ENCODE measurements at places on chromosomes 4 and X.
A peak's percentile ranks its signal among the peaks of the same experiment; 100 is the strongest.

- no peak for DNase-seq
Measured at GRCh38 chrX:24607616-24608015, 39.5 kb downstream of the PCYT1B start.

GRCh38 chr4:84258905-84259830 lies 239.9 kb downstream of the NKX6-1 start:
- peak; percentile 13 for DNase-seq

DNA sequence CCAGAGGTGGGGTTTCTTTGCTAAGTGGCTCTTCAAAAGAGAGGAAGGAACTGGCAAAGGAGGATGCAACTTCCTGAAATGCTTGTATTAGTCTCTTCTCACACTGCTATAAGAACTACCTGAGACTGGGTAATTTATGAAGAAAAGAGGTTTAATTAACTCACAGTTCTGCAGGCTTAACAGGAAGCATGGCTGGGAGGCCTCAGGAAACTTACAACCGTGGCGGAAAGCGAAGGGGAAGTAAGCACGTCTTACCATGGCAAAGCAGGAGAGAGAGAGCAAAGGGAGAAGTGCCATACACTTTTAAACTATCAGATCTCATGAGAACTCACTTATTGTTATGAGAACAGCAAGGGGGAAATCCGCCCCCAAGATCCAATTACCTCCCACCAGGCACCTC lies 505.7 kb downstream of the ZNF674 start:
- DNase-seq, result no peak

DNA sequence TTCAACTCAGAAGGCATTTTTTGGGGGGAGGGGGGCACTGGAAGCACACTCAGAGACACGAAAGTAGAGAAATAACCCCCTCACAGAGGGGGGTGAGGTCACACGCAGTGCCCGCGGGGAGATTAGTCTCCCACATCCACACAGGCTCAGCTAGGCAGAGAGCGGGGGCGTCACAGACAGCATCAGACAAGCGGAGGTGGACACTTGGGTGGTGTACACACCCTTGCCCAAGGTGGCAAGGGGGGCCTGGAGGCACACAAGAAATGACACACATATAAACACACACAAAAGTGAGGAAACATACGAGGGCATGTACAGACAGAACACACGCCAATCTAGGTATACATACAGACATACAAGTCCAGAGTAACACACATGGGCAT lies 637 bp upstream of the SYN1 start:
- DNase-seq, result no peak

DNA sequence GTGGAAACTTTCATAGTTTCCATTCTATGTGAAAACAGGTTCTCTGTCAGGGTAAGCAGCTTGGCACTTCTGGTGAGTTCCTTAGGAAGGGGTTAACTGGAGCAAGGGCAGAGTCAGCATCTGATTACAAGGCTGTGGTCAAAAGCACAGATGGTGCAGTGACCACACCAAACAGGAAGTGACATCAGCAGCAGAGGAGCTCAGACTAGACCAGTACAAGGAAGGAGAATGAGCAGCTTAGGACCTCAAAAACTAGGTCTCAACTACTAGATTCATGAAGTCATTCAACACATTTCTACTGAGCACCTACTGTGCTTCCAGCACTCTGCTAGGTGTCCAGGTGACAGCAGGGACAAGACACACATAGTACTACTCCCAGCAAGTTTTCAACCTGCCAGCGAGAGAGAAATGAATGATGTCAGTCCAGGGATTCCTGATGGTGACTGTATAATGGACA lies 130.2 kb downstream of the AMELX start:
- peak; percentile 78 for DNase-seq

GRCh38 chr4:98744372-98745150 lies 86.2 kb upstream of the TSPAN5 start:
- no peak for DNase-seq

GRCh38 chrX:22575161-22575845 lies 302.6 kb downstream of the CBLL2 start:
- peak; percentile 37 for DNase-seq

- DNase-seq, result no peak
Measured at GRCh38 chr4:109749388-109750082, 19.7 kb upstream of the PLA2G12A start.

- no peak for DNase-seq
Measured at GRCh38 chr4:91681544-91681943, 622.2 kb upstream of the GRID2 start.

- no peak for DNase-seq
Measured at GRCh38 chr4:104138116-104138515, 356.6 kb downstream of the CXXC4 start.

Measured in EL (cell line).